Hematopoietic multipotent progenitor cell treated with erythropoietin and hydrocortisone succinate and interleukin-3 and kit ligand, for 8 days (in vitro differentiated cells): ENCODE measurements at places on chromosomes 4 and X.

GRCh38 chr4:80075995-80076675 is 3.1 kb upstream of the ANTXR2 start:
- DNase-seq, result no peak

DNA sequence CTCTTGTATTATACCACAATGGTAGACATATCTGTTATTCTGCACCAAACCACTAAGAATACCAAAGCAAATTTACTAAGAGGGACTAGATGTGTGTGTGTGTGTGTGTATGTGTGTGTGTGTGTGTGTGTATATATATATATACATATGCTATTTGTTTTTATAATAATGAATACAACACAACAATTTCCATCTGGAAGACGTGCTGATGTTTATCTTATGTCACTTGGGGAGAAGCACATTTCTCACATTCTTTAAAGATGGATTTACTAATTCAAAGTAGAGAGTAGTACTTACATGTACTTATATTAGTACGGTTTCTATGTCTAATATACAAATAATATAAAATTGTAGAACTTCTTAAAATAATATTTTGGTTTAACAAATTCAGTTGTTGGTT is 52.0 kb downstream of the EDNRA start:
- DNase-seq, result no peak

DNA sequence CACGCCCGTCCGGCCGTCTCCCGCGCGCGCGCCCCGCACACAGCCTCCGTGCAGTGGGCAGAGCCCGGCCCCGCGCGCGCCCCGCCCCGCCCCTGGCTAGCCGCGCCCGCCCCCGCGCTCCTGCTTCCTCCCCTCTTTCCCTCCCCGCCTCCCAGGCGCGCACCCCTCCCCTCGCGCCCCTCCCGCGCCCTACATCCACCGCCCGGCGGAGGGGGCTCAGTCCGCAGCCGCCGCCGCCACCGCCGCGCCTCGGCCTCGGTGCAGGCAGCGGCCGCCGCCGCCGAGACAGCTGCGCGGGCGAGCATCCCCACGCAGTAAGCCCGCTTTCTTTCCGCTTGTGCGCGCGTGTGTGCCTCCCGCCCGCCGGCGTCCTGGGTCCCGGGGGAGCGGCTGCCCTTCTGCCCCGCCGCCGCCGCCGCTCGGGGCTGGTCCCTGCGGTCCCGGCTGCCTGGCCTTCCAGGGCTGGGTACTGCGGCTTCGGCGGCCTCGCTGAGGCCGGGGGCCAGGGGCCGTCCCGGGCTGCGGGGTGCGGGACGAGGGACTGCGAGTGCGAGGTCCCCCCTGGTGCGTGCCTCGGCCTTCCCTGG is at the start of gene FHL1:
Gene FHL1 (plus strand): TSS at position 219 of the 587 bp plus-strand sequence.
- no peak for DNase-seq

DNA sequence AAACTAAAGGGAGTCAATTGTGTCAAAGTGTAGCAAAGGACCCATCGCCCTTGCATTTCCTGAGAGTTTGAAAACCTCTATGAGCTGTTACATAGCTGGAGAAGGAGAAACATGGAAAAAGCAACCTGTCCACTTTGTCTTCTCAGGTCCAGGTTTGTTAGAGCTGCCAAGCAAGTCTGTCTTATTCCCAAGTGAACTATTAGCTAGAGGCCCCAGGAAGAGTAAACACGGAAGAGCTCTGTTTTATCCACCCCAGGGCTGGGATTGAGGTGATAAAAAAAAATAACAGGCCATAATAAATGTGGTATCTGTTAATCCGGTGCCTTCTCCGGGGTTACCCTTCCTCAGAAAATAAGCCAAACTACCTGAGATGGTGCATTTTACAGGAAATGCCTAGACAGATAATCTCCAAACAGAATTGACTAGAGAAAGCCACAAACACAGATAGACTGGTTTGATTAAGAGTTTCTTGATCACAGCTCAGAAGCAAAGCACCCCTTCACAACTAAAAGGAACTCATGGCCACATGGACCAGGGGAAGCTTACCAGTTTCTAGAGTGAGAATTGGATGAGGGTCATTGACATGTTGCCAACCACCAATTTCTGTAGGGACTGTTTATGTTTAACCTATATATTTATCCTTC is 35.9 kb upstream of the RELL1 start:
- no peak for DNase-seq

GRCh38 chrX:79270401-79270800 is 96.7 kb downstream of the ITM2A start:
- peak; percentile 65 for DNase-seq

GRCh38 chrX:101491943-101492342 is 6.7 kb downstream of the ARMCX4 start:
- DNase-seq, result no peak

DNA sequence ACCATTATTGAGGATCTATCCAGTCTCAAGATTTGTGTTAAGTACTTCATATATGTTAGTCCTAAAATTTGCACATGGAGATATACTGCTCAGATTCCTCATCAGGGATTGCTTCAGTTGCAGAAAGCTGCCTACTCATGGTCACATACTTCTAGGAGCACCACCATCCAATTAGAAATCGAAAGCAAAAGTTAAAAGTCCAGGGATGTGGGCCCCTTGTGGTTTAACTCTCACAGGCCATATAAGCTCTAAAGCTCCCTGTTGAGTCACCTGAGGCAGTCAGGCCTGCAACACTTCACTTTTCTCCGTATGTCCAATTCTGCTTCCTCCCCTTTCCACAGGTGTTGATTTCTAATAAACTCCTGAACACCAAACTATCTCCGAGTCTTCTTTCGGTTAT is 84.2 kb downstream of the CNOT6L start:
- peak; percentile 79 for DNase-seq

- DNase-seq, result no peak
Measured at GRCh38 chr4:76571274-76571673, 136.2 kb downstream of the SHROOM3 start.

DNA sequence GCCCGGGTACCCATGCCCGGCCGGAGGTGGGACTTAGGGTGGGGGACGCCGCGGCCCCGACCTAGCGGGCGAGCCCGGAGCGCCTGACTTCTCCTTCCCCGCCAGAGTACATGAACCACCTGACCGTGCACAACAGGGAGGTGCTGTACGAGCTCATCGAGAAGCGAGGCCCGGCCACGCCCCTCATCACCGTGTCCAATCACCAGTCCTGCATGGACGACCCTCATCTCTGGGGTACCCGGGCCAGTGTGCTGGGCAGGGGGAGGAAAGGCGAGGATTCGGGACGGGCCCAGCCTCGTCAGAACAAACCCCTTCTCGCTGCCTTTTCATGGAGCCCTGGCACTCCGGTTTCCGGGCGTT is 622 bp downstream of the TAFAZZIN start:
- peak; percentile 63 for DNase-seq

- DNase-seq, result no peak
Measured at GRCh38 chr4:135508006-135508714, 1306.6 kb upstream of the PABPC4L start.

- DNase-seq, result no peak
Measured at GRCh38 chr4:181674315-181674875, 568.8 kb upstream of the TENM3 start.

GRCh38 chr4:121041307-121042090 is 30.8 kb downstream of the NDNF start:
- no peak for DNase-seq
